SK-N-SH (cell line): ENCODE measurements at places on chromosomes 6 and 20.

DNA sequence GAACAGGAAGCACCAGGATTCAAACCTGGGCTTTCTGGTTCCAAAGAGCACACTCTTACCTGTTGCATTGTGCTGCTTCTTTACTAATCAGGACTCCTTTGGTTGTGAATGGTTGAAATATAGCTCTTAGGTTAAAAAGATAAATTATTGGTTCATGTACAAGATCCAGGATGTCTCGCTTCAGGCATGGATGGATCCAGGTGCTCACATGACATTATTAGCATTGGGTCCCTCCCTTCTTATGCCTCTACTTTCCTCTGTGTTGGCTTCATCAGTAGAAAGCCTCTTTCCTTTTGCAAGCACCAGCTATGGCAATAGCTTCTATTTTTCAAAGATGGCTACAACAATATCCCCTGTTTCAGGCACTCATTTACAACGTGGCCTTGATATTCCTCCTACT, 217.7 kb upstream of the SULF2 start:
- DNase-seq = no peak

GRCh38 chr20:5090191-5090590, 29.6 kb downstream of the PCNA start:
- no peak for DNase-seq

DNA sequence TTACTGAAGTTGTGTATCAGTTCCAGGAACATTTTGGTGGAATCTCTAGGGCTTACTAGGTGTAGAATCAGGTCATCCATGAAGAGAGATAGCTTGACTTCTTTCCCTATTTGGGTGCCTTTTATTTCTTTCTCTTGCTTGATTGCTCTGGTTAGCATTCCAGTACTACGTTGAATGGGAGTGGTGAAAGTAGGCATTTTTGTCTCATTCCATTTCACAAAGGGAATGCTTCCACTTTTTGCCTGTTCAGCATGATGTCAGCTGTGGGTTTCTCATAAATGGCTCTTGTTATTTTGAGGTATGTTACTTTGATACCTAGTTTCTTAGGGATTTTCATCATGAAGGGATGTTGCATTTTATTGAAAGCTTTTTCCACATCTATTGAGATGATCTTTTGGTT, 195.3 kb downstream of the MOXD1 start:
- DNase-seq = no peak

GRCh38 chr6:5562277-5562676, 301.0 kb downstream of the FARS2 start:
- DNase-seq = no peak

DNA sequence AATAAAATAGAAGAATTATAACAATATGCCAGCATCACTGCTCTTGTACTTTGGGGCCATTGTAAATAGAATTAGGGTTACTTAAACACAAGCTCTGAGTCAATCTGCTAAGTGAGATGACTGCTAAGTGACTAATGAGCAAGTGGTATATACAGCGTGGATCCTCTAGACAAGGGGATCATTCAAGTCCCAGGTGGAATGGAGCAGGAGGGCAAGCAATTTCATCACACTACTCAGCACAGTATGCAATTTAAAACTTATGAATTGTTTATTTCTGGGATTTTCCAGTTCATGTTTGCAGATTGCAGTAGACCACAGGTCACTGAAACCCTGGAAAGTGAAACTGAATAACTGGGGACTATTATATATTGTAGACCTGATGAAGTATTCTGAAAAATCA, 235.3 kb downstream of the BTBD3 start:
- DNase-seq = no peak

DNA sequence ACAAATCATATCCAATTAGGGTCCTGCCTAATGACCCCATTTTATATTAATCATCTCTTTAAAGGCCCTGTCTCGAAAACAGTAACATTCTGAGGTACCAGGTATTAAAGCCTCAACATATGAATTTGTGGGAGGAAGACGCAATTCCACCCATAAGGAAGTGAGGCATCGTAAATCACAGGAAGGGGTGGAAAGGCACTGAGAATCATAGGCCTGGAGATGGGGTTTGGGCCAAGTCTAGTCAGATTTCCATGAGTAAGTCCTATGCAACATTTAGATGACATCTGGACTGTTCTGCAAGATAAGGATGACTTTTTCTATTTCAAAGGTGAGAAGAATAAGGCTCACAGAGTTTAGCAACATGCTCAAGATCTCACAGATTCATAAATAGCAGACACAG, 534.0 kb downstream of the KHDRBS2 start:
- no peak for DNase-seq

DNA sequence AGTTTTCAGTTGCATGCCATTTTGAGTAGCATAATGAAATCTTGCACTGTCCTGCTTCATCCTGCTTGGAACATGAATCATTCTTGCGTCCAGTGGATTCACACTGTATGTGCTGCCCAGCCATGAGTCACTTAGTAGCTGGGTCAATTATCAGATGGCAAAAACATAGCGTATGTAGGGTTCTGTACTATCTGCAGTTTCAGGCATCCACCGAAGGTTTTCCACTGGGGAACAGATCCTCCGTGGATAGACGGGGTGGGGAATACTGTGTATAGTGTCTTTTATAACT, 61.4 kb downstream of the IL22RA2 start:
- no peak for DNase-seq

DNA sequence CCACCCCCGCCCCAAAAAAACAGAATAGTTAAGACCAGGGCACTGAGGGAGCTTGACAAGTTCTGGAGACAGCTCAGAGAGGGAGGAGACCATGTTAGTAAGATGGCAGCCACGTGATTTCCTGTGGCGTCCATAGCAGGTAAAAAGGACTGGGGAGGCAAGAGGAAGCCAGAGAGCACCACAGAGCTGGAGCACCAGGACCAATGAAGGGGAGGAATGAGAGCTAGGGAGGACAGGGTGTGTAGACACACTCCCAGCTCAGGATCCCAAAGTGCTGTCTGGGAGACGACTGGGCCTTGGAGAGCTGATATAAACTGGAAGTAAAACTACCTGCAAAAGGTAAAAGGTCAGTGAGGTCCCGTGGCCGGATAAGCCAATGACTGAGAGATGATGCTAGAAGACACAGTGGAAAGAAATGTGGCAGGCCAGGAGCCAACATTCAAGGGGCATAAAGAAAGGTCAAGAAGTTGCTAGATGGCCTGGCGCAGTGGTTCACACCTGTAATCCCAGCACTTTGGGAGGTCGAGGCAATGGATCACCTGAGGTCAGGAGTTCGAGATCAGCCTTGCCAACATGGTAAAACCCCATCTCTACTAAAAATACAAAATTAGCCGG, 39.0 kb downstream of the SLC23A2 start:
- no peak for DNase-seq

GRCh38 chr6:30537931-30538330, 18.4 kb downstream of the GNL1 start:
- no peak for DNase-seq

GRCh38 chr6:11730641-11731040, 48.0 kb downstream of the ADTRP start:
- no peak for DNase-seq

- DNase-seq = peak; percentile 5
Observed at GRCh38 chr6:43932259-43933147, 162.5 kb downstream of the VEGFA start.

GRCh38 chr6:94350833-94351232, 931.5 kb upstream of the EPHA7 start:
- no peak for DNase-seq

GRCh38 chr6:154683756-154684523, 49.3 kb upstream of the SCAF8 start:
- no peak for DNase-seq

- peak; percentile 63 for DNase-seq
Observed at GRCh38 chr6:35415065-35415891, 36.9 kb upstream of the FANCE start.

DNA sequence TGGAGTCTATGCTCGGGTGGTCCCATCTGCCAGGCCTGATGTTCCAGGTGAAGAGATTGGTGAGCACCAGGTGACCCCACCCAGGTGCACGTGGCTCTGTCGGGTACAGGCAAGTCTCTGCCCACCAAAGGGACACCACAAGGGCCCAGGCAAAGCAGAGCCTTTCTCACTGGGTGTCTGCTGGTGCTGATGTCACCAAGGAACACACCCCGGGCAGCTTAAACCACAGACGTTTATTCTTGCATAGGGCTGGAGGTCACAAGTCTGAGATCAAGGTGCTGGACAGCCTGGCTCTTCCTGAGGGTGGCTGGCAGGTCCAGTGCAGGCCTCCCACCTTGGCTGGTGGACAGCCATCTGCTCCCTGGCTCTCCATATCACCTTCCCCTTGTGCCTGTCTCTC, 100.7 kb upstream of the CD93 start:
- no peak for DNase-seq

DNA sequence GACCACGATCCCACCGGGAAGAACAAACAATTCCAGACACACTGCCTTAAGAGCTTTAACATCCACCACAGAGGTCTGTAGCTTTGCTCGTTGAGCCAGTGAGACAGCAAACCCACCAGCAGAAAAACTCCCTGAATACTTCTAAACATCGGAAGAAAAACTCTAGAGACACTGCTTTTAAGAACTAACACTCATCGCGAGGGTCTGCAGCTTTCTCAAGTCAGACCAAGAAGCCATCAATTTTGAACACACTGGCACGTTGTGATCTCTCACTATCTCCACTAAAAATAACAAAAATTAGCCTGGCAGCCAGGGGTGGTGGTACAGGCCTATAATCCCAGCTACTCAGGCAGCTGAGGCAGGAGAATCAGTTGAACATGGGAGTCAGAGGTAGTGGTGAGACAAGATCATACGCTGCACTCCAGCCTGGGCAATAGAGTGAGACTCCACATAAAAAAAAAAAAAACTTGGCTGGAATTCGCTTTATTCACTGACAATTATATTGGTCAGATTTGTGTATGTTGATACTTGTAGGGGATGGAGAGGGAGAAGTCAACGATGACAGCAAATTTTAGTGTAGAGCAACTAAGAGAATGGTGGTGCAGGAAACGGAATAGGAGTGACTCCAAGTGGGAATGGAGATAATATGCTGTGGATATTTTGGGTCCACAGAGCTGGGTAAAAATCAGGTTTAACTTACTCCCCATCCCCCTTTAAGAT, 860 bp upstream of the TMEM14C start:
- DNase-seq = no peak

GRCh38 chr6:12039540-12040459, 27.7 kb downstream of the HIVEP1 start:
- DNase-seq = no peak

GRCh38 chr6:21597801-21598673, 4.5 kb downstream of the SOX4 start:
- peak; percentile 42 for DNase-seq

DNA sequence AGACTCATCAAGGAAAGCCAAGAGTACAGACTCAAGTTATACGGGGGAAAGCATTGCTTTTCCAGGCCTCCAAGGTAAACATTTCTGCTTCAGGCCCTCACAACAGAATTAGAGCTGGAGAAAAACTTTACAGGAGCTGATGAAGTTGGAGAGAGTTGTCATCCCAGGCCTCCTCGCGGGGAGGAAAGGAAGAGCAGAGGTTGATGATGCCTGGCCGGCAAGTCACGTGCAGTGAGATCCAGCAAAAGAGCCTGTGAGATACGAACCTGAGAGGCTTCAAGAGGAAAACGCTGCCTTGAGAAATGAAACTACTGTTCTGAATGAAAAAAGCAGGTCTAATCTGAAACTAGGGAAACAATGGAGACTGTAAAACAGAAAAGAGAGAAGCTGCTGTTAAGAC, 122.9 kb downstream of the FAM120B start:
- no peak for DNase-seq

DNA sequence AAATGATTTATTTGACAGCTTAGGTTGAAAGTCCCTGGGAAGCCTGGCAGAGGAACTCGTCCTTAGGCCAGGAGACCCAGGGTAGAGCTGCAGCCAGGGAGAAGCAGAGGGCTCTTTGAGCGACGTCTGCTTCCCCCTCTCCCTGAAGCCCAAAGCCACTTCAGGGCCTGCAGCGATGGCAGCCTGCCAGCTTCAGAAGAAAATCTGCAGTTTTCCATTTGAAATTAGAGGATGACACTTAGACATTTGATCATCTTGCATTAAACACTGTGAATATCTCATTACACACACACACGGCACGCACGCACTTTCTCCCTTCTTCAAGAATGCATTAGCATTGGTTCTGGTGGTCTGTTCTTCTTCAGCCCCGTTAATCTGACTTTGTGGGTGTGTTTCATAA, 96.5 kb downstream of the PLEKHG1 start:
- no peak for DNase-seq

DNA sequence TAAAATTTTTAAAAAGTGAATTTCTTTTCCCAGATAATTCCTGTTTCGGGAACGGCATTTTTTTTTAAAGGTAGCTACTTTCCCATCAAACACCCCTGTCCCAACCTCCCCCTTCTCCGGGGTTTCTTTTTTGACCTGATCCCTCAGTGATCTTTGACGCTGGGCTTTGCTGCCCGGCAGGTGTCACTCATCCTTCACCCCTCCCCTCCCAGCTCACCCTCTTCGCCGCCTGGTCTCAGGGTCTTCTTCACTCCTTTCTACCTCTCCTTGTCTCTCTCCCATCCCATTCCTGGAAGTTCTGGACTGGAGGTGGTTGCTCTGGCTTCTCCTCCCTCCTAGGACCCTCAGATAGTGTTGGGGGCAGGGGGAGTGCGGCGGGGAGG, 329 bp upstream of the GPR6 start:
- DNase-seq = no peak

GRCh38 chr20:10316582-10316981, 98.0 kb downstream of the SNAP25 start:
- DNase-seq = no peak

- DNase-seq = no peak
Observed at GRCh38 chr6:116883005-116883404, 6.0 kb downstream of the RFX6 start.

- DNase-seq = no peak
Observed at GRCh38 chr6:15244620-15245360, 1.1 kb upstream of the JARID2 start.

DNA sequence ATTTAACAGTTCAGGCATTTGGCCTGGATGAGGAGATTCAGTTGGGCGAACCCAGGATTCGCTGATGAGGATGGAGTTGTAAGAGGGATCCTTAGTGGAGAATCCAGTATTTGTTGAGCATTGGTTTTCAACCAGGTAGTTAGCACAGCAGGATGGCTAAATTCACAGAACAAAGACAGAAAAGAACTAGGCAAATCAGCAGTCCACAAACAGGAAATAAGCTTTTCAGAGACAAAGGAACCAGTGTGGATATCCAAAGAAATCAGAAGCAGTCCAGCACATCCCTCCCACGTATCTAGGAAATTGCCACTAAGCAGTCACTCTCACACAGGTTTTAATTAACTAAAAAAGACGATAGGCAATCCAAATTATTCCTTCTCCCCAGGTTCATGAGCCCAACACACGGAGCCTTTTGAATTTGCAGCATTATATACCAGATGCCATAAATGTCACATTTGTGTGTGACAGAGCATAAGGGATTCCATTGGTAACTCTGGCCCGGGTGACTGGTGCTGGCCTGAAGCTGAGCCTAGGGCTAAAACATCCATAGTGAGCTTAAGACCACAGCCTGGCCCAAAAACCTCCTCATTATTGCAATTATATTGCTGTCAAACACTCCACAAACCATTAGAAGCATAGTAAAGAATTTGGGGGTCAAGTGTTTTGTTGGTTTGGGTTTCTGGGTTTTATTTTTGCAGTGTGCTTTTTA, 131.5 kb downstream of the SOBP start:
- DNase-seq = no peak

- peak; percentile 38 for DNase-seq
Observed at GRCh38 chr6:166308769-166309589, 787 bp upstream of the PRR18 start.

GRCh38 chr6:27311806-27312145, 297 bp downstream of the POM121L2 start:
- DNase-seq = no peak
